Kasumi-1 (cell line): ENCODE measurements at places on chromosomes 16 and 17.

DNA sequence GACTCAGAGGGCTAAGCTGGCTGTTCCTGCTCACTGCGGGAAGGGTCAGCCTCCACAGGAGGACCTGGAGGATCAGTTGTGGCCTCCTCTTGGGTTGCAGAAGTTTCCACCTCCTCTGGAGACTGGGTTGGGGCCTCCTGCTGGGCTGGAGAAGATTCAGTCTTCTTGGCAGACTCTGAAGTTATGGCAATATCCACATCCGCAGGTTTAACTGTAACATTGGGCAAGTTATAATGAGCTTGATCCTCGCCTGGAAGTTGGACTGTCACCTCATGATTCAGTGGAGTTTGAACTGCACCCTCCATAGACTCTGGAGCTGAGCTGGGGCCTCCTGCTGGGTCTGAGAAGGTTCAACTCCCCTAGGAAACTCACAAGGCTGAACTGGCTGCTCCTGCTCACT is 47.6 kb upstream of the TMEM97 start:
- DNase-seq, result no peak

DNA sequence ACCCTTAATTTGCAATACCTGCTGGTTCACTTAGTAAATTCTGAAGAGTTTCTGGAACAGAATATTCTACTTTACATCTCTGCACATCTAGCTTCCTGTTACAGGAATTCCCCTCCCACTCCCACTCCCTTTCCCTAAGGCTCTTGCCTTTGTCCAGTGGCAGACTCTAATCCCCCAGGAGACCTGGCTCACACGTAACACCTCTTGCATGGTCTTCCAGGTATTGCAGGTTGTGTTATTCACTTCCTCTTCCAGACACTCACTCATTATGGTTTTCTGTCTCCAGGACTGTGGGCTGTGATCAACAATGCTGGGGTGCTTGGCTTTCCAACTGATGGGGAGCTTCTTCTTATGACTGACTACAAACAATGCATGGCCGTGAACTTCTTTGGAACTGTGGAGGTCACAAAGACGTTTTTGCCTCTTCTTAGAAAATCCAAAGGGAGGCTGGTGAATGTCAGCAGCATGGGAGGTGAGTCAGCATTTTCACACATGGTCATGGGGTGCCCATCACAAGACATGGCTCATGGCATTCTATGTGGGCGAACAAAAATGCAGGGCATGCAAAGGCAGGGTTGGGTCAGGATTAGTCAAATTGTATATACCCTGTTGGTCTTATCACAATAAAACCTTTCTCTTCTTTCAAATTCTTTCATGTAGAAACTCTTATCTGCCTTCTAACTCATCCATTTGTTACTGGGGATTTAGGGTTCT is 35.8 kb downstream of the HSD17B2 start:
- DNase-seq, result no peak

- no peak for DNase-seq
These were observed 48.3 kb downstream of the C17orf67 start for GRCh38 chr17:56785405-56785804.

DNA sequence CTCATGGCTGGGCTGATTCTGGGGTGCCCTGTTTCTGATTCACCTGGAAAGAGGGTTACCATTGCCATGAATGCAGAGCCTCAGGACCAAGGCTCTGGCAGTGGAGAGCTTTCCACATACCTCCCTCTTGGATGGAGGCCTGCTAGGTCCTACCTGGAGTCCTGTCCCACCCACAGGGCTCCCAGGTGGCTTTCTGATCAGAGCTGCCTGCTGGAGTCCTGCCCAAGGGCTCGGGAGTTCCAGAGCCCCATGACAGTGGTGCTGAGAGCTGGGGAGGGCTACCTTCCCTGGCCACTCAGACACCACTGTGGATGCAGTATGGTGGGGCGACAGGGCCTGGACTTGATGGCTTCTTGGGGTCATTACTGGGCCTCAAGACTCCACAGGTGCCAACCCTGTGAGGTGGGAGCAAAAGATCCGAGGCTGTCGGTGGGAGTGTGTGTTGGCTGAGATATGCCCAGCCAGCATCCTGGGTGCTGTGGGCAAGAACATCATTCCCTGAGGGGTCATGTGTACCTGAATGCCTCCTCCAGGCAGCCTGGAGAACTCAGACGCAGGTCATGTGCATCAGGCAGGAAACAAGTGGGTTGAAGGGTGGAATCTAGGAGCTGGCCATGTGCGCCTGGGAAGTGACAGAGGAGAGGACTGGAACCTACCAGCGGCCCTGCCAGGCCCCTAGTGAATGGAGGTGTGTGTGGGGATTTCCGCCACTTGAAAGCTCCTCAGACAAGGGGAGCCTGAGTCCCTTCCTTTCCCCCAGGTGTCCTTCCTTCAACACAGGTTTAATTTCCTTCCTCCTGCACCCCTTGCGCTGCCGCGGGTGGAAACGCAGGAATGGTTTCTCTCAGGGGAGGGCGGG is 2.3 kb upstream of the WNT3 start:
- DNase-seq, result no peak

- DNase-seq, result no peak
These were observed 8.0 kb downstream of the C16orf46 start for GRCh38 chr16:81069063-81069462.
